HFFc6 (cell line): ENCODE measurements at places on chromosomes 7 and 10. TPM values are rescaled to one million over a fixed set of nuclear protein-coding genes. Genes with fewer than 3 reads are reported as not detected.

PHYHIPL gene
- not detected in 3 replicates for total RNA-seq

OR9A2 gene
- not detected in 3 replicates for total RNA-seq

DNA sequence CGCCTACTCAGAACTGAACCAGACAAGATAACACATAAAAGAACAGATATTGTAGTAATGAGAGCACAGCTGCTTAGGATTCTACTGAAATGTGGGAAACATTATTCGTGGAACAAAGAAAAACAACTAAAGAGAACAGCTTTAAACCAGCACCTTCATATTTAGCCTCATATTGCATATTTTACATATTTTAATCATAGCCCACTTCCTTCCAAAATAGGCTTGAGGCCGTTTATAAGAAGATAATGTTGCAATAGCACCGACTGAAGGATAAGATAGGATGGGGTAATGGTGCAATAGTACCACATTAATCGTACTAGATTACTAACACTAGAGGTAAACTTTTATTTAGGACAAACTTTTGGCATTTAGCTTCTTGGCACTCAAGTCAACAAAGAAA lies 71.3 kb downstream of the KCND2 start:
- DNase-seq, result no peak

AMZ1 gene
- 8.2 to 12.1 TPM (median 11.8 TPM) in 3 replicates for total RNA-seq

SLC16A12 gene
- total RNA-seq, result not detected in 3 replicates

DNA sequence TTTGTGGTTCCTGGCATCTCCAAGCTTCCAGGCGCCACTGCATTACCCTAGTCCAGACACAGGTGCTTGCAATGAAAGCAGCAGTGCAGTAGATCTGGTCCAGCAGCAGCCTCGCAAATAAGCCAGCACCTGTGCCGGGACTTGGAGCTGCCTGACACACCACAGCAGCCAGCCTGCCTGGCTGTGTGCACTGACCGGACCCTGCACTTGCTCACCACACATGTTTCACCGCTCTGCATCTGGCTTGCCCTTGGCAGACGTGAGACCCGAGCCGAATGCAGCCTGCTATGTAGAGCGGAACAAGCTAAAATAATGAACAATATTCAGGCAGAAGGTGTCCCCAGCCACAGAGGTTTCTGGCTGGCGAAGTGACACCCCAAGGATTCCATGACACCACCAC lies 123.6 kb upstream of the POM121L12 start:
- no peak for DNase-seq

DNA sequence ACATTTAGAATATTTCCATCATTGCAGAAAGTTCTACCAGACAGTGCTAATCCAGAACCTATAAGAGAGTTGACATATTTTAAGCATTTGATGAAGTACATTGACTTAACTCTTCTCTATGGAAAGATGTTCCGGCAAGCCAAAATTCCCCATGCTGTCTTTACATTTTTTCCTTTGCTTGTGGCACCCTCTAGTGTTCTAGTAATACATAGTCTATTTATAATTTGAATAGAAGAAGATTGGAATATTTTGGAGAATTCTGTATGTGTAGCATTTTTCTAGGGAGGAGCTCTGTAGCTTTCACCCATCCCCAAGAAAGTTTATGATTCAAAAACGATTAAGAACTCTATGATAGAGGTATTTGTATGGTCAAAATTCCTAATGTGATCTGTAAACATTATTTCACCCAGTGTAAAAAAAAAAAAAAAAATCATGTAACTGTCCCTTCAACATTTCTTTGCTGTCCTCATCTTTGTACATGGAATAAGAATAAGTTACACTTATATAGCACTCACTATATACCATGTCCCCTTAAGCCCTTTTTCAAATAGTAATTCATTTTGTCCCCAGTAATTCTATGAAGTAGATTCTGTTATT lies 33.2 kb downstream of the NRF1 start:
- DNase-seq, result peak; percentile 65

GRCh38 chr10:127999297-128000129 lies 92.6 kb downstream of the PTPRE start:
- DNase-seq, result no peak

- DNase-seq, result no peak
These were observed 37.8 kb upstream of the FZD9 start for GRCh38 chr7:73395538-73396503.

SSBP1 gene
- total RNA-seq, result 129 to 147 TPM (median 133 TPM) in 3 replicates

ZNF282 gene
- total RNA-seq, result 20.9 to 21.8 TPM (median 21.4 TPM) in 3 replicates

DNA sequence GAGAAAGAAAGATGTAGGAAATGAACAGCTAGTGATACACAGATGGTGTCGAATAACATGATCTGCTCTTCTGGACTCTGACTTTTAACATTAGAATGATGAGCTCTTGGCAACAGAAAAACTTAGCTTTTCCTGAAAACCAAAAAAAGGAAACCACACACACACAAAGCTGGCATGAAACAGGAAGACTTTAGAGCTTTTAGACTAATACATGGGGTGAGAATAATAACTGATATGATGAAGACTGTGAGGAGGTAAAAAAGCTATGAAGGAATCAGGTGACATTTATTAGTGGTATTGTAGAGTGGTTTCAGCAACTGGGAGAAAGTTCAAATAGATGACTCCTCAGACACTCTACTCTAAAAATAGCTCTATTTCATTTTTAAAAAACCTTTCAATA lies 491.9 kb downstream of the PARD3 start:
- DNase-seq, result peak; percentile 18

FAM131B gene
- total RNA-seq, result 0.70 to 1.3 TPM (median 0.92 TPM) in 3 replicates

DNA sequence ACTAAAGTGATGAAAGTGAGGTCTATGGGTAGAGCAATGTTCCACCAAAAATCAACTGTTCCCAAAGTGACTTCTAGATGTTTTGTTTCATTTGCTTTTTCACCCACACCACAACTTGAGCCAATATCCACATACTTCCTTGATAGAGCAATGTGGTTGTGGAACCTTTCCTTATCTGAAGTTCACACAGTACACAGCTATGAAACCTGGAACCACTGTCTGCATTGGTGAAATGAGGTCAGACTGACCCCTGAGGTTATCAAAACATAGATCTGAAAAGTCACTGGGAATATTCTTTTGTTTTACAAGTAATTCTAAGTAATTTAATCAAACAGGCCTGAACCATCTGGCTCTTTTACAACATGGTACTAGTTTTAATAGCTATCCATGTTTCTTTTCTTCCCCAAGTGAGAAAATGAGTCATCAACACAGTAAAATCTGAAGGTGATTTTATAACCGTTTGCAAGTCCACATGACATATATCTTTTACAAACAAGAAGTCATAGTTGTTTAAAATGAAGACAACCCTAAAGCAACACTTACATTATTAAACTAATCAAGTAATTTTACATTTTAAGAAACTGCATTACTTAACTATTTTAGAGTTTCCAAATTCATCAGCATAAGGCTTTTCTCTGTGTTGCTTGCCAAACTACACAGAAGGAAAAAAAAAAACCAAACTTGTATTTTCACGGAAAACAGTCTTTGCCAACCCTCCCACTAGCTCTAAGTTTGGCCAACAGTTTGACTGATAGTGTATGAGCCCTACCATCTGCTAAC lies 80.3 kb downstream of the LRRC17 start:
- peak; percentile 58 for DNase-seq

- no peak for DNase-seq
These were observed 414.9 kb downstream of the GLRX3 start for GRCh38 chr10:130550952-130551674.

GRCh38 chr7:79833616-79834015 lies 301.0 kb upstream of the GNAI1 start:
- DNase-seq, result no peak
